ENCODE measurements at places on chromosomes 16 and 17. TPM values are rescaled to one million over a fixed set of nuclear protein-coding genes. Genes with fewer than 3 reads are reported as not detected.

DNA sequence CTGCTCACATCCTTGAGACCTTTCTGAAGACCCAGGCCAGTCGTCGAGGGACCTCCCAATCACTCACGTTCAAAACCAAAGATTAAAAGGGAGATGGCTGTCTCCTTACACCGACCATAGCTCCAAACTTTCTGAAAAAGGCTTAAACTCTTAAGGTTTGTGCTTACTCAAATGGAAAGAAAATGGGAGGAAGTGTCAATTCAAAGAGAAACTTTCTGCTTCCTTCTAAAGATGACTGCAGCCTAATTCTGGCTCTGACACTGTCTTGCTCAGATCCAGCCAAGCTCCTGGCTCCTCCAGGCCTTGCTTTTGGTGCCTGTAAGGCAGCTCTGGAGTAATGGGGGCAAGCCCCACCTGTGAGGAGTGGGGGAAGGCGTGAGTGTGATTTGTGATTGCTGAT, 54.9 kb upstream of the WSB1 start:
- no peaks in the 10 kb centered on the region for H3K27me3 ChIP-seq
- H3K36me3 ChIP-seq: no peaks in the 10 kb centered on the region
- H3K4me3 ChIP-seq: no peak overlapping the region
- DNase-seq: no peak
- no peak overlapping the region for H3K27ac ChIP-seq

DNA sequence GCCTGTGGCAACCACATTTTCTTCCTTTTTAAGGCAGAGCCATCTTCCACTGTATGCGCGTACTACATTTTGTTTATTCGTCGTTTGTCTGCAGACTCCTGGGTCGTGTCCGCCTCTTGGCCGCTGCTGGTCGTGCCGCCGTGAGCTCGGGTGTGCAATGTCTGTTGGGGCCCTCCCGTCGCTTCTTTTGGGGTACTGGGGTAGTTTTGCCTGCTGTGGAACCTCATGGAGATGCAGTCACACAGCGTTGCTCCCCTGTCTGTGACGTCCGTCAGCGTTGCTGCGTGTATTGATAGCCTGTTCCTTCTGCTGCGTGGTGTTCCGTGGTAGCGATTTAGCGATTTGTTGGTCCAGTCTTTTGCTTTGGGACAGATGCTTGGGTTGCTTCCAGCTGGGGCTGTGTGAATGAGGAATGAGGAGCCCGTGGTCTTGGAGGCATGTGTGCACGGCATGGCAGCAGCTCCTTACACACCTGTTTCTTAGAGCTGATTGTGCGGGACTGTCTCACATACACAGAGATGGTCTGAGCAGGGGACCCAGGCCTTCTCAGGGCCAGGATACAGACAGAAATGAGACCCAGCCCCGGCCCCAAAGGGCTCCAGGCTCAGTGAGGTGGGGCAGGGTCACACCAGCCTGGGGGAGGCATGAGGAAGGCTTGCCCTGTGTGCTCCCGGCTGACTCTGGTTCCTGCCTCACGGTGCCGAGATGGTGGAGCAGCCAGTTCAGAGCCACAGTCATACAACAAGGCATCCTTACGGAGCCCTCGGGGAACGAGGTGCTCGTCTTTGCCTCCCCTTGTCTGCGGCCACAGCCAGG, 78.4 kb upstream of the GSE1 start:
- peaks cover 2% of the 10 kb centered on the region for H3K27me3 ChIP-seq
- no peak for DNase-seq
- peaks cover 6% of the 10 kb centered on the region for H3K4me1 ChIP-seq
- no peaks in the 10 kb centered on the region for H3K36me3 ChIP-seq

- DNase-seq: no peak
- H3K4me3 ChIP-seq: no peak overlapping the region
- no peaks in the 10 kb centered on the region for H3K27me3 ChIP-seq
- peaks cover 4% of the 10 kb centered on the region for H3K36me3 ChIP-seq
- no peak overlapping the region for H3K27ac ChIP-seq
These were observed 34.6 kb upstream of the ALDH3A2 start for GRCh38 chr17:19613979-19614378.

GRCh38 chr17:4407851-4408250, 25.9 kb upstream of the SPNS3 start:
- no peaks in the 10 kb centered on the region for H3K36me3 ChIP-seq
- no peaks in the 10 kb centered on the region for H3K4me1 ChIP-seq
- DNase-seq: peak; percentile 61
- no peak overlapping the region for H3K27ac ChIP-seq

GRCh38 chr17:77957235-77957856, 1.2 kb upstream of the TNRC6C start:
- H3K4me1 ChIP-seq: peaks cover 26% of the 10 kb centered on the region
- peaks cover 27% of the 10 kb centered on the region for H3K27me3 ChIP-seq
- H3K36me3 ChIP-seq: peaks cover 1% of the 10 kb centered on the region
- DNase-seq: no peak
- H3K4me3 ChIP-seq: peak overlapping the region; percentile 90
- H3K27ac ChIP-seq: no peak overlapping the region

- no peak overlapping the region for H3K4me3 ChIP-seq
- no peaks in the 10 kb centered on the region for H3K4me1 ChIP-seq
- no peaks in the 10 kb centered on the region for H3K27me3 ChIP-seq
- no peak overlapping the region for H3K27ac ChIP-seq
- H3K36me3 ChIP-seq: peaks cover 34% of the 10 kb centered on the region
These were observed 40.1 kb downstream of the CLEC16A start for GRCh38 chr16:10984509-10984908.

DNA sequence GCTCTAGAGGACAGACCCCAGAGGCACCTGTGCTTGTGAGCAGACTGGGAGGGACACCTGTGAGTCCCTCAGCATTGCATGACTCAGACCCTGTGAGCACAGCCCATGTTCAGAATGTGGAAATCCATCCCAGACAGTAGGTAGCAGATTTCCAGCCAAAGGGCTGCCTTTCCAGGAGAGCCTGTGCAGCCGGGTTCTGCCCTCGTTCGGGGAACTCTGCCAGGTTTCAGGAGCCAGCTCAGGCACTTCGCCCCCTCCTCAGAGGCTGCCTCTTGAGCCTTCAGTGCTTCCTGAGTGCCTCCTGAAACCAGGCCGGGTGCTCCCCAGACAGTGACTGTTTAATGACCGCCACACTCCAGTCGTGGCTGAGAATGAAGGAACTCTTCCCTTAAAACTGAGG, 23.3 kb upstream of the SDR42E2 start:
- H3K4me1 ChIP-seq: no peaks in the 10 kb centered on the region
- H3K36me3 ChIP-seq: no peaks in the 10 kb centered on the region
- no peak overlapping the region for H3K27ac ChIP-seq
- no peak overlapping the region for H3K4me3 ChIP-seq

GRCh38 chr17:161481-161880, 20.0 kb downstream of the DOC2B start:
- no peaks in the 10 kb centered on the region for H3K36me3 ChIP-seq
- DNase-seq: no peak
- H3K4me1 ChIP-seq: no peaks in the 10 kb centered on the region
- H3K4me3 ChIP-seq: no peak overlapping the region
- H3K27me3 ChIP-seq: peaks cover 6% of the 10 kb centered on the region
- H3K27ac ChIP-seq: no peak overlapping the region

RAB40B gene
- 16.7 TPM for total RNA-seq

OR2C1 gene
- total RNA-seq: not detected

LYRM9 gene
- 8.9 TPM for total RNA-seq

ASB16 gene
- not detected for total RNA-seq

Measured in chondrocyte (in vitro differentiated cells).